ENCODE measurements at places on chromosomes 3 and 15.

DNA sequence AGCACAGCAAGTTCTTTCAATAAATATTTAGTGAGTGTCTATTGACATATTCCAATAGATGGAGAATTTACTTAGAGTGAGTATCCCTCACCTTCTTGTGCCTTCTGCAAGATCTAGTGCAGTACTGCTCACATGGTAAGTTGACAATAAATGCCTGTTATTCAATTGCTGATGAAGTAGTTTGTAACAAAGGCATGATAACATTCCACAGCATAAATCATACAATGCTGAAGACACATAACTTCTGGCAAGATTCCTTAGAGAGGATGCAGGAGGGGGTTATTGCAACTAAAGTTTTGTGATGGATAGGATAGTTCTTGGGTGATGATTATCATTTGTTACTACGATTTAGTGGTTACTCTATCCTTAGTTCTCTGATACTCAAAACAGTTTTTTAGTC lies 112.2 kb upstream of the RBMS3 start:
- DNase-seq: no peak

DNA sequence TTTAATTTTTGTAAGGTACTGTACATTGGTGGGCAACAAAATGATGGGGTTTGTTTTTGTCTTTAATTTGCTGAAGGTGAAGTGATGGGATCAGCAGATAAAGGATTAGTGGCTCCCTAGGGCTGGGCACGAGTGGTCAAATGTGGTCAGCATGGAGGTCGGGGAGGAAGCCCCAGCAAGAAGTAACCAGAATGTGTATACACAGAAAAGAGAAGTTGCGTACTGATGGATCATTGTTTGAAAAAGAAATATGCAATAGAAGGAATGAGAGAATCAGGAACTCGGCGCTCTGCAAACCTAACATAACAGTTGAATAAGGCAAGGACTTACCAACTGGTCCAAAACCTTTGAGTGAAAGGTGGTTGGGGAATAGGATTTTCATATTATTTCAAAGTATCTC lies 1.5 kb downstream of the TMOD2 start:
- DNase-seq: no peak

DNA sequence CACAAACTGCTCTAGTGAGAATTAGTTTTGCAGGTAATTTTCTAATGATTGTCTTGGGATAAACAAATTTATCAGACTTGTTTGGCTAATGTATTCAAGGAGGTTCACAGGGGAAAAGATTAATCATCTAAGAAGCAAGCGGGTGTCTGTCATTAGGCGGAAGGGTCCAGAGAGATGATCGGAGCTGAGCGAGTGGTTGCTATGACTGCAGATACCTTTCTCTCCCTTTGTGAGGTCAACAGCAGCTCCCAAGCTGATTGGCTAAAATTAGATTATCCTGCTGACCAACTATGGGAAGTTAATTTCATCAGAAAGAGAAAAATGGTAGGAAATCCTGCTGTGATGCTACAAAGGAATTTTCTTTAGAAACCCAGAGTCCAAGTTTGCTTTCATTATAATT lies 276.0 kb downstream of the SOX2 start:
- no peak for DNase-seq

DNA sequence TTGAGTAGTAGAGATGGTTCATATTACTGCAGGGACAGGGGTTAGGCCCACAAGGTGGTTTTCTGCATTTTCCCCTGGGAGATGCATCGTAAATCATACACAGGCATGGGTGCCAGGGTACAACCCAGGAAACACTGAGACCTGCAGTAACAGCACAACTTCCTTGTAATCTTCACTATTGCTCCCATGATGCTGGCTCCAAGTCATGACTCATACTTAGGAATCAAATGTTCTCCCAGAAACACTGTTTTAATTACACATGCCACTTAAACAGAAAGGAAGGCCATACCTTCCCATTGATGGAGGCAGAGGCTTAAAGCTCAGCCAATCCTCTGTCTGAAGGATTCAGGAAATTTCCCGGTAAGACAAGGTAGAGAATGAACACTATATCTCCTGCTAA lies 106.5 kb downstream of the ERC2 start:
- no peak for DNase-seq

DNA sequence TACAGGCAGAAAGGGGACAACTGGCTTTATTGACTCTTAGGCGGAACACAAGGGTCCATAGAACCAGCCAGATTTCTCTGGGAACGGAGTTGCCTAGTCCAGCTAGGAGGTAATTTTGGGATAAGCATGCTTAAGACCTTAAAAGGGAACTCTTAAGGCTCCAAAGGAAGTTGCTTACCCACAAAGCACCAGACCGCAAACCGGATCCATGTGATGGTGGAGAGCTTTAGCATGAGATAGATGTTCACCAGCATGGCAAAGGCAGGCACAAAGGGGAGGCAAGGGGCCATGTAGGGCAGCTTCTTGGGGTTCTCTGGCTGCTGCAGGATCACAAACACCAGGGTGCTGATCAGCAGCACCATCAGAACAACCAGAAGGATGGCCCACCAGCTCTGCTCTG lies 61.4 kb downstream of the CLDN11 start:
- no peak for DNase-seq

- no peak for DNase-seq
Observed at GRCh38 chr15:47517737-47518136, 199.6 kb upstream of the SEMA6D start.

DNA sequence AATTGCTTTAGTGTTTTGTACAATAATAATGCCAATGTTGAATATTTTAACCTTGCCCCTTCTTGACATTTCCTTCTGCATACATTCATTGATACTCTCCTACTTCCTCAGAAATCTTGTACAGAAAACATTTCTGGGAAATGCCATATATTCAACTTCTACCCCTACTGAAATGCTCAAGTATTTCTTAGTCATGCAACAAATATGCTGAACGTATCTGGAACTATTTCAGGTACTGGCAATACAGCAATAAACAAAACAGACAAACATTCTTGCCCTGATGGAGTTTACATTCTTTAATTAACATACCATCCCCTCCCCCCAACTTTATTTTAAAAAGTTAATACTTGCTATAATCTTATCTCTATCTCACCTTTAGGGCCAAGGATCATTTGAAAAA lies 147.2 kb downstream of the STAG1 start:
- DNase-seq: no peak

DNA sequence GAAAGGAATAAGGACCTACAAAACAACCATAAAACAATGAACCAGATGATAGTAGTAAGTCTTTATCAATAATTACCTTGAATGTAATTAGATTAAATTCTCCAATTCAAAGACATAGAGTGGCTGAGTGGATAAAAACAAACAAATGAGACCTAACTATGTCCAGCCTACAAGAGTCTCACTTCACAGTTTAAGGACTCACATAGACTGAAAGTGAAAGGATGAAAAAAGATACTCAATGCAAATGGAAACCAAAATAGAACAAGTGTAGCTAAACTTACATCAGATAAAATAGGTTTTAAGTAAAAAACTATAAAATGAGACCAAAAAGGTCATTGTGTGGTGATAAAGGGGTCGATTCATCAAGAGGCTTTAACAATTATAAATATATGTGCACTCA lies 21.9 kb upstream of the NR1I2 start:
- DNase-seq: no peak

DNA sequence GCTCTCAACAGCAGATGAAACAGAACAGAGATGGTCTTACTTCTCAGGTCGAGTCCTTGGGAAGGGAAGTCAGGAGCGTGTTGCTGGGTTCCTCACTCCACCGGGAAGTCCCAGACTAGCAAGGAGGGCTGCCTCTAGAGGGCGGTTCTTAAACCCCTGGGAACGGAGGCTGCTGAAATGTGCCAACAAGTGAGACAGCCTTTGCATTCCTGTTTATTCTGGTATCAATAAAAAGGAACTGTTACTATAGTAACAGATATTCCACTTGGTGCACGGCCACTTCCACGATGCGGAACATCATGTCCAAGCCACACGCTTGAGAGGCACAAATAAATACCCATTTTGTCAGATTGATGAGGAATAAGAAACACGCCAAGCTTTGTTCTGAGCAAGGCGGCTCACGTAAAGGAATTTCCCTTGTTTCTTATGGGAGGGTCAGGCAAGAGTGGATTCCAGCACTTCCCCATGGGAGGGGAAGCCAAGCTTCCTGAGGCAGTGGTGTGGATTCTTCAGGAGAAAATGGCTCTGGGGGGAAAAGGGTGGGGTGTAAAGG lies at the start of gene FAM107A:
FAM107A (minus strand) TSS at position 123 of the 553 bp plus-strand sequence. CDS start 7,531 bp downstream, outside the sequence.
- DNase-seq: no peak

DNA sequence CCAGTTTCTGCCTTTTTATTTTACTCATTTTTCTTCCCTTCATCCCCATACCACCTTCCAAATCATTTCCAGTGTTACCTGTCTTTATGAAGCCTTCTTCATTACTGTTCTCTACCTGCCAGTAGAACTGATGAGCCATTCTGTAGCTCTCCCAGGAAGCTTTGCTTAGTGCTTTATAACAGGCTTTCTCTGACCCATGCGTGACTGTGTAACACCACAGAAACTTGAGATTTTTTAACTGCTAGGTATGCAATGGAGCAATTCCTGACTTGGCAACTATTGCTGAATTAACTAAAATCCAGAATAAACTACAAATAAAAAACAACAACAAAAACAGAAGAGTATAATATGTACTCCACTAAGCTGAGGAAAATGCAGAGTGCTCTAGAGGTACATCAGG lies 289.2 kb downstream of the ROBO1 start:
- no peak for DNase-seq

GRCh38 chr15:86044981-86045380 lies 34.7 kb upstream of the AGBL1 start:
- no peak for DNase-seq

GRCh38 chr3:11600501-11601282 lies 43.0 kb downstream of the VGLL4 start:
- DNase-seq: no peak

DNA sequence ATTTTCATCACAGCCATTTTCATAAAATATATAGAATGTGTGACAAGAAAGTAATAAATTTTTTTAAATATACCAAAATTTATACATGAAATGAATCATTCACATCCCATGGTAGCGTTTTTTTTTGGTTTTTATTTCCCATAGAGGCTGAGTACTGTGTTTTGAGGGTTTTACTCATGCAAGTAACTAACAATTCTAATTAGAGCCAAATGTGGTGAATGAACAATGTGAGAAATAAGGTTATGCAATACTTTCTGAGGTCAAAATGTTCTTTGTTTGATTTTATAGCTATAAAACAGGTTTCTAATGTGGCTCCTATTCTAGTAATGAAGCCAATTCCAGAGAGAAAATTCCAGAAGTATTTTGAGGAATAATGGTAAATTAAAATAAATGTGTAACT lies 386.8 kb downstream of the TBC1D5 start:
- no peak for DNase-seq

DNA sequence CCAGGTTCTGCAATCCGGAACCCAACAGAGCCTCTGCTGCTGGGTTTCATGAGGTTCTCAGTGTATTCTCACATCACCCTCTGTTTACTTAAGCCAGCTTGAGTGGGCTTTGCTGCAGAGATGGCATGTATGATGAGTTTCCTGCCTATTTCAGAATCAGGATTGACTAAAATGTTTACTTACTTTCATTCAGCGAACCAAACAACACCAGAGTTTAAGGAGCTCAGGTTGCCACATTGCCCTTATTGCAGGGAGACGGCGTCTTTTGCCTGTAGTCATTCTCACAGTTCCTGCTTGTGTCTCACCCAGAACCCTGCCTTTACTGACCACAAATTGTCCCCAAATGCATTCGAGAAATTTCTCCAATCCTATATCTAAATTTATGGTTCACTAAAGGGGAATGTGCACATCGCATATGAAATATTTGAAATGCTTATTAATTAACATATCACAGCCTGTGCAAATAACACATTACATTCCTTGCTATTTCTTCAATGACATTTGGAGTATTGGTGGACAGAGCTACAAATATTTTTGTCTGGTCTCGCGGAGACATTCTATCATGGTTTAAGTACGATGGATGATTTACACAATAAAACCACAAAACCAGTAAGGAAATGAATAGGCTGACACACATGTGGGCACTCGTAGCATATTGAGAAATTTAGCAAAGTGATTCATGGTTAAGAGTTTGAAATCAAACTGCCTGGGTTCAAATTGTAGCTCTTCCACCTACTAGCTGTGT lies 377.2 kb upstream of the CFAP20DC start:
- no peak for DNase-seq

DNA sequence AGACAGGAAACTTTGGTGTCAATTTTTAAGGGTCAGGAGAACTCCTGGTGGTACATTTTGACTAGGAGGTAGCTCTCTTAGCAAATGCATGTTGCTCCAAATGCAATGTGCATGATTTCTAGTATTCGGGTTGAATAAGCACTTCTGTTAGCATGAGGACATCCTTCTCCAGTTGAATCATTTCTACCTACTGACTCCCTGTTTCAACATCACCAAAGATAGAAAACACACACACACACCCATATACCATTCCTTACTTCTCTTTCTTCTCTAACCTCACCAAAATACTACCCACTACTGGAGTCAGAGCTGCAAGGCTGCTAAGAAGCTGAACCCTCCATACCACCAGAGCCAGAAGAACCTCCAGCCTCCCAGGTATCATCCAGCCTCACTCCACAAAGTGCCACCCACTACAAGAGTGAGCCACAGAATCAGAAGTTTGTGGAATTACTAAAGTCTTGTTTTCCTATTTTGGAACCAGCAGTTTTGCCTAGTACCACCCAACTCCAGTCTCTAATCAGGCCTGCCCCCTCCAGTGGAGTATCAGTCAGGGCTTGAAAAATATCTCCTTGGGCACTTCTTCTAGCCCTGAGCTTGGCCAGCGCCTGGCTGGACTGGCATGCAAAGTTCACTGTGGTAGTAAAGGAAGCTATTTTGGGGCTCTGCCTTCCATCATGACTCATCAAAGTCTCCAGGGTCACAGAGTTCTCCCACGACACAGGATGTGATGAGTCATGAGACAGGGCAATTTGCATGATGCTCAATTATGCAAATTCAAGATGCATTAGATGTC lies 110.3 kb downstream of the CYP19A1 start:
- no peak for DNase-seq

- DNase-seq: no peak
Observed at GRCh38 chr3:122508135-122508914, 6.4 kb downstream of the KPNA1 start.

- no peak for DNase-seq
Observed at GRCh38 chr15:57337868-57338411, 38.4 kb upstream of the CGNL1 start.

DNA sequence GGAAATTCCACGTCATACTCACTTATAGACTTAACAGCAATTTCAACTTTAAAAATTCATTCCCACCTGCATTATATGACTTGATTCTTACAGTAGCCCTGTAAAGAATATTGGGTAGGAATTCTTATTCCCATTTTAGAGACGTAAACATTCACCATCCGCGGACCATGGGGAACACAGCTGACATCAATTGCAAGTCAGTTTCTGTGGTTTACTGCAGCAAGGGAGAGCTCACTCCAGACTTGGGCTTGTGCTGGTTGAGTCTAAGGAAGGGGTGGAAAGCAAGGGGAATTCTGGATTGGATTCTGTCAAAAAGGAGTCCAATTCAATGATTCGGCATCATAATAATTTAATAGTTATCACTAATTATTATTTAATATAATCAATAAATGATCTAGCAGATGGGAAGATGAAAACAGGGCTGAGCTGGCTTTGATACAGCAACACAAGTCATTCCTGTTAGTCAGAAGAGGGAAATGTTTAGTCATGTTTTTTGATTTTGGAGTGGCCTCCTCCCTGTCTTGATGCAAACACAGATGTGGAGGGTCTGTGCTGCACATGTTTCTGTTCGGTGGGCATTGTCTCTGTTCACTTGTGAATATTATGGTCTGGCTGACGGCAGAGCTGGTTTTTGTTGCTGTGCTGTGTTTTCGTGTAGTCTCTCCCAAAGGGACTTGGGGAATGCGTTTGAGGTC lies 9.7 kb downstream of the LIPC start:
- no peak for DNase-seq

- DNase-seq: no peak
Observed at GRCh38 chr3:9957214-9957613, 5.0 kb upstream of the PRRT3 start.

All from stimulated activated CD4-positive, alpha-beta T cell treated with anti-CD3 and anti-CD28 coated beads, TNF-alpha, amount 100 ng/mL, for 4 hours (primary cell).